MM.1S (cell line): ENCODE measurements at places on chromosomes 6 and 20.

DNA sequence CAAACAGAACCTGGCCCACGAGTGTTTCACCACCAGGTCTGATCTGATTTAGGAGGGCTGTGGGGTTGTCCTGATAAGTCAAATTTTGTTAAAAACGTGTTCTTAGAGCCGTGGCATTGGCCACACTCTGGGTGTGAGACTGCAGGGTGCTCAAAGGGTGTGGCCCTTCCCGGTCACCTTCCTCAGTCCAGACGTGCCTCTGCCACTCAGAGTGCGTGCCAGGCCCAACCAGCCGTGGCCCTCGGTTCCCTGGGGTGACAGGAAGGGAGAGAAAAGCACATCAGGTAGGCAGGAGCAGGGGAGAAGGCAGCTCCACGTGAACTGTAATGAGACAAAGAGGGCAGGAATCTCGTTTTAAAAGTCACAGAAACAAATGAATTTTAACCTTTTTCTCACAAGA is 115.4 kb downstream of the FAM120B start:
- DNase-seq: no peak

DNA sequence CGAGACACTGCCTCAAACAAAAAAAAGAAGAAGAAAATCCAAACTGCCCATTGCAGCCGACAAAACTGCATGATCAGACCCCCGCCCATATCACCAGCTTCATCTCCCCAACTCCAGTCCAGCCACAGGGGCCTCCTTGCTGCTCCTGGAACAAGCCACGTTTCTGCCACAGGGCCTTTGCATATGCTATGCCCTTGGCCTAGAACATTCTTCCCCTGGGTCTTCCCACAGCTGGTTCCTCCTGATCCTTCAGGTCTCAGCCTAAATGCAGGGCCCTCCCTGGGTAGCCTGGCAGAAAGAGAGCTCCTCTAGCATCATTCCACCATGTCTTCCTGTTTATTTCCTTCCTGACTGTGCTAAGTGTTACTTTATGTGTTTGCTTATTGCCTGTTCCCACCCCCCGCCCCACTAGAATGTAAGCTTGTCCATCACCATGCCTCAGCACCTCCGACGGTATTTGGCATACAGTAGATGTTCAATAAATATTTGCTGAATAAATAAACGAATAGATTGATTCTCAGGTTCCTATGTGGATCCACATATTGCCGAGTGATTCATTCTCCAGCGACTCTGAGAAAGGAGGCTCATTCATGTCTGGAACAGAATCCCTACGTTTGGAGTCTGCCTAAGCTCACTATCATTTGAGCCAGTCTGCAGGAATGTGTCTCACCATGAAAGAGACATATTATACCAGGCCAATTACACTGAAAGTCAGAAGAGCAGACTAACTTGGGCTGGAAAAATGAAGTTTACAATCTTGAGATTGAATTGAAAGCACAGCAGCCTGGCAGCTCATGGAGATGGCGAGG is 56.1 kb downstream of the NFATC2 start:
- DNase-seq: no peak

- DNase-seq: no peak
Measured at GRCh38 chr6:151241853-151242252, 2.1 kb downstream of the AKAP12 start.

- no peak for DNase-seq
Measured at GRCh38 chr6:122753000-122753687, 26.4 kb upstream of the FABP7 start.

- no peak for DNase-seq
Measured at GRCh38 chr20:32567384-32568178, 17.6 kb downstream of the NOL4L start.

DNA sequence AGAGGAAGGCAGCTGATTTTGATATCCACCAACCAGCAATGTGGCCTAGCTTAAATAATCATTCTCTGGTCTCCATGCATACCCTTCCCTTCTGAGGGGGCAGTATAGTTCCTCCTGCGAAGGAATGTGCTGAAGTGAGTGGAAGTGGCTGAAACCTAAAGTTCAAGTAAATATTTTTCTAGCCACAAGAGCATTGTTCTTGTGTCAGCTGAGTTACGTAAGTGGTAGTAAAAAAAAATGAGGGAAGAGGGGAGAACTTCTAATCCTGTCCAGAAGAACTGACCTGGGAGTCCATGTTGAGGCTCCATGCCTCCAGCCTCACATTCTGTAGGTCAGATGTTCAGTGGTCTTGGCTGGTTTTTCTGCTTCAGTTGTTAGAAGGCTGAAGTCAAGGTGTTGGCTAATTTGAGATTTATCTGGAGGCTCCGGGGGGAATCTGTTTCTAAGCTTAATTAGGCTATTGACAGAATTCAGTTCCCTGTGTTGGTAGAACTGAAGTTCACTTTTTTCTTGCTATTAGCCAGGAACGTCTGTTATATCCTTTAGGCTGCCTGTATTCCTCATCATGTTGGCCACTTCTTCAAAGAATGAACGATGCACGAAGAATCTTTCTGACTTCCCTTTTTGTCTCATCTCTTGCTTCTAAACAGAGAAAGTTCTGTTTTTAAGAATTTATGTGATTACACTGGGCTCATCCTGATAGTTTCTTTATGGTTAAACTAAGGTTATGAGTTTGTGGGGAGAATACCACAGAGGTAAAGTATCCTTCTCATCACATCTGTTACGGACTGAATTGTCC is 207.1 kb upstream of the PRSS16 start:
- DNase-seq: no peak

- no peak for DNase-seq
Measured at GRCh38 chr20:45833883-45834796, 541 bp downstream of the SNX21 start.

GRCh38 chr6:93307505-93308409 is 111.6 kb downstream of the EPHA7 start:
- DNase-seq: no peak

DNA sequence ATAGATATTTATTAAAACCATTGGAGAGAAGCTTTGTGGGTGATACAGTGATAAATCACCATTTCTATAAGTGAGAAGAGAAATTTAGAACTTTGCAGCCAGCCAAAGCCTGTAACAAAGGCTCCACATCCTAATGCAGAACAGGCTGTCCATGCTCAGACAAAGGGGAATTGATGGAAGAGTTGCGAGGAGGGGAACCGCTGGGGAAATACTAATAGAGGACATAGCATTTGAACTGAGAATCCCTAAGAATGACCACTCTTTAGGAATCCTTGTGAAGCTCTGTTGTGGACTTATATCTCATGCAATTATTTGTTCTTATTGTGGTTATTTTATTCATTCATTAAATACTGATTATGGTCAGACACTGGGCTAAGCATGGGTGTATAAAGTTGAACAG is 167.8 kb downstream of the PHF3 start:
- DNase-seq: no peak

DNA sequence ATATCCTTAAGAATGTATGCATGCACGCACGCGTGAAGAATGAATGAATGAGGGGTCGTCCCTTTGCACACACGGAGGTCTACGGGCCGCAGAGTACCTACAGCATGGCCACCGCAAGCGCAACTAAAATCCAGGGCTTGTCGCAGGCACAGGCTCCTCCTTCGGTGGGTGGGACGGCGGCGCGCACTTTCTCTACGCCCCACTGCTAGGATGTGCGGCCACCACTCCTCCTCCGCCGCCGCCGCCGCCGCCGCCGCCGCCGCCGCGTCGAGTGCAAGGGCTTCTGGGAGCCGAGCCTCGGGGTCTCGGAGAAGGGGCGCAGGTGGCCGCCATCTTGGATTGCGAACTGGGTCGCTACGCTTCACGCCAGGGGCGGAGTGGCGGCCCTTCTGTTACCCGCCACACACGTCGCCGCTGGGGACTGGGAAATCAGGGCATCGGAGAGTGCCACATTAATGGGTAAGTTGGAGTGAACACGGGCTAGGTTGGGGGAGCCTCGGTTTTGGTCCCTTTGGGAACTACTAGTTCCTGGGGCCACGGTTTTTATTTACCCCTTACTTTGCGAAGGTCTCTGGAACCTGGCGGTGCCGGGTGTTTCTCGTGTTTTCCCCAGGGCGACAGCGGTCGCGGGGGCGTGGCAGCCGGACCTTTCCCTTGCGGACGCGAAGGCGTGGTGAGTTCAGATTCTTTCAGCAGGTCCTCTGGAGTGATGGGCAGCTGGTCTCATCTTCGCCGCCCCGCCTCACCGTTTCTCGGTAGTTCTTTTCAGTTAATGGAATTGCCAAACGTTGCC is at the start of gene KPNA5:
KPNA5 (plus strand) TSS at position 332 of the 793 bp plus-strand sequence; CDS start at position 456, 124 bp downstream.
- peak; percentile 92 for DNase-seq

GRCh38 chr6:170132011-170132521 is 158.8 kb downstream of the DLL1 start:
- DNase-seq: no peak

- no peak for DNase-seq
Measured at GRCh38 chr20:46101957-46102356, 12.2 kb upstream of the NCOA5 start.

- no peak for DNase-seq
Measured at GRCh38 chr6:18347021-18347577, 40.1 kb upstream of the RNF144B start.

- DNase-seq: no peak
Measured at GRCh38 chr6:156009656-156010055, 554.0 kb upstream of the NOX3 start.

DNA sequence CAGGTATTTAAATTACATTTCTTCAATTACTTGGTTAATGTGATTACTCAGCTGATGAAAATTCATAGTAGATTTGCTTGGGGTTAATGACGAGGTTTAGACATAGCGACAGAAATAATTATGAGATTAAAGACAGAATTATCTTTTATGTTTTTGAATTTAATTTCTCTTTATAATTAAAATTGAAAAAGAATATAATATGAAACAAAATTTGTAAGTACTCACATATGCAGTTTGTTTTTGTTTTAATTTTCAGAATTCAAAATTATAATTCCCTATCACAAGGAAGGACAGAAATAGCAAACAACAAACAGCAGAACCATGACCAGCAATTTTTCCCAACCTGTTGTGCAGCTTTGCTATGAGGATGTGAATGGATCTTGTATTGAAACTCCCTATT is at the start of gene TAAR8:
TAAR8 (plus strand) TSS at position 301 of the 400 bp plus-strand sequence; CDS start at position 322, 21 bp downstream.
- no peak for DNase-seq

GRCh38 chr6:156934069-156934460 is 156.9 kb downstream of the ARID1B start:
- no peak for DNase-seq

DNA sequence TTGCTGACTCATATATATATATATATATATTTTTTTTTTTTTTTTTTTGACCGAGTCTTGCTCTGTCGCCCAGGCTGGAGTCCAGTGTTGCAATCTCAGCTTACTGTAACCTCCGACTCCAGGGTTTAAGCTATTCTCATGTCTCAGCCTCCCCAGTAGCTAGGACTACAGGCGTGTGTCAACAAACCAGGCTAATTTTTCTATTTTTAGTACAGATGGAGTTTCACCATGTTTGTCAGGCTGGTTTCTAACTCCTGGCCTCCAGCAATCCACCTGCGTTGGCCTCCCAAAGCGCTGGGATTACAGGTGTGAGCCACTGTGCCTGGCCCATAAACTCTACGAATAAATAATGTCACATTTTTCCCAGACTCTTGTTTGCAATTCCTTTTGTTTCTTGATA is 4.8 kb downstream of the LRP11 start:
- no peak for DNase-seq

- DNase-seq: no peak
Measured at GRCh38 chr20:44664131-44664530, 12.6 kb upstream of the ADA start.

GRCh38 chr6:87661503-87661902 is 40.5 kb downstream of the AKIRIN2 start:
- no peak for DNase-seq

DNA sequence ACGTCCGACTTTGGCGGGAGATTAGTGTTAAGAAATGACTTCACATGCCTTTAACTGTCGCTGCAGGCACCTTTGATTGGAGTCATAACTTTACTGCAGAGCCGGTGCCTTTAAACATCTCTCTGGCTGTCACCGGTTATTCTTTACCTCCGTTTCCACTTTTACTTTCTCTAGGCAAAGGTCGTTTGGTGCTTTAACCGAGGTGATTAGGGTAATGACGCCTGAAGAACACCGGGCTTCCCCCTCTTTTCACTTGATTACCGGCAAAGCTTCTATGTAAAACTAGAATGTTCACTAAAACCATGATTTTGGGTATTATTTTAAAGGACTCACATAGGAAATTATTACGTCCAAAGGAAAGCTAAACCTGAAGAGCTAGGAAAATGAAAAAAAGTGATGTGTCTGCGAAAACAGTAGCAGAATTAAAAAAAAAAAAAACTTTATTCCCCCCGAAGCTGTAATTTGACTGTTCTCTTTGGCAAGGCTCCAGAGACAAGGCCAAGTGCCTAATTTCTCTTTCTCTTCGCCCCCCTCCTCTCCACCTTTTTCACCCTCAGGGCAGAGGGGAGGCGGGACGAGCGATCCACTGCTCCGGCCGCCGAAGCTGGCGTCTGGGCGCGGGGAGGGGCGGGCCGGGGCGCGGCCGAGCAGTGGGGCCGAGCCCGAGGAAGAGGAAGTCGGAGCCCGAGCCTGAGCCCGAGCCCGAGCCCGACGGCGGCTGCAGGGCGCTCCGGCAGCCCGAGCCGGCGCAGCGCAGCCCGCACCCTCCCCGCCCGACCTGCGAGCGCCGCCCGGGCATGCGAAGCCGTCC is at the start of gene PLEKHG1:
PLEKHG1 (plus strand) TSS at position 687 of the 811 bp plus-strand sequence. CDS start 133,797 bp downstream, outside the sequence.
- DNase-seq: peak; percentile 57

DNA sequence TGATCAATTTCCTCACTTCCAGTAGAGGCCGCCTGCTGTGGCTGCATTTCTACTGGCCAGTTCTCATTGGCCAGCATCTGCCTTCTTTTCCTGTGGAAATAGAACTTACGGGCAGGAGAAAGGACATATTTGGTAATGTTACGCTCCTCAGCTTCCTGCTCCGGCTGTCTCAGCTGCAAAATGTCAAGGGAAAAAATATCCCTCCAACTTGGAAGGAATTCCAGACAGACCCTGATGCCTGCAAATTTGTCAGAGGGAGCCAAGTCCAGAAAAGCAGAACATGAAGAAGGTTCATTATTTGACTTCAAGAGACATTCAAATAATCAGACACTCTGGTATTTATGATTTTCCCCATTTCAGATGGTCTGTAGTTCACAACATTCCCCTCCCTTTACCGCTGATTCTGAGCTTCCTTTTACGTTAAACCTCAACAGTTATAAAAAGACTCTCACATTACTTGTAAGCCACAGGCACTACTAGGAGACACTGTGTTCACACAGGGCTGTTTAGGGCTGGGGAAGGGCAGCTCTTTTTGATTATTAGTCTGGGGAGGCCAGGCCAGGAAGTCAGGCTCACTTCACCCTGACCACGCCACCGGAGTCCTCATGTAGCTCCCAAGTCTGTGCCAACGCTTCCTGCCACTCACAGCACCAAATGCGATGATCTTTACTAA is 179.6 kb upstream of the CCN2 start:
- DNase-seq: no peak
